ENCODE measurements at places on chromosomes 7 and 10.

- DNase-seq: no peak
Measured at GRCh38 chr10:59891936-59892335, 14.4 kb downstream of the CCDC6 start.

GRCh38 chr7:259751-260405 lies 30.1 kb upstream of the FOXL3 start:
- no peak for DNase-seq

DNA sequence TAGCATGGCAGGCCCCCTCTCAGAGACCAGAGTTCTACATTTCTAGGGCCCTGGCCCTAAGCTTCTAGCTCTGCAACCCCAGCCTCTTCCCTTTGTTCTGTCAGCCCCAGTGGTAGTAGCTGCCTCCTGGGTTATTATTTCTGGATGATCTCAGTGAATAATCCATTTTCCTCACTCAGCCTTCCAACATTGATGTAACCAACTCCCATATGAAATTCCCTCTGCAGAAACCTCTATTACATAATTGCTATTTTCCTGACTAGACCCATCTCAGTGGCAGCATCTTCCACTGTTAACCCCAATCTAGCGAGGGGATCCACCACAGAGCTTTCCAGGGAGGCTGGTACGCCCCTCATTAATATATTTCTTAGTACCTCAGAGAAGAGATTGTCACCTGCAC lies 49.8 kb downstream of the FHIP2A start:
- DNase-seq: no peak

GRCh38 chr7:1302936-1303335 lies 70.3 kb downstream of the UNCX start:
- DNase-seq: no peak

GRCh38 chr7:191981-192649 lies at the start of gene FAM20C:
FAM20C (plus strand) TSS chr7:192571; CDS start chr7:193200, 629 bp downstream.
- DNase-seq: no peak

DNA sequence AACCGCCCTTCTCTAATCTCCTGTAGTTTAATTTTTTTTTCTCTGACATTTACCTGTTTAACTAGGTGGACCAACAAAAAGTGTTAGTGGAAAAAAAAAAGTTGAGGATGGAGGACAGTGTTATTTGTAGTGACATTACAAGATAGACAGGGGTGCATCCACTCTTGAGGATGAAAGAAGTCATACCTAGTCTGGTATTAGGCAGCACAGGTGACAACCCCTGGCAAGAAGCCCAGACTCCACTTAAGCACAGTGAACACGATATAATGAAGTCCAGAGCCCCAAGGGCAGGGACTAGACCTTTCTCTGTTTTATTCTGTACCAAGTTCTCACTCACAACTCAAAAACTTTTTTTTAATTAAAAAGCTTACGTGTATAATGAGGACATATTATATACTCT lies 268.4 kb downstream of the GPR37 start:
- DNase-seq: no peak

- no peak for DNase-seq
Measured at GRCh38 chr10:96276831-96277230, 5.5 kb upstream of the BLNK start.

- DNase-seq: no peak
Measured at GRCh38 chr10:102001435-102002068, 54.4 kb downstream of the ARMH3 start.

DNA sequence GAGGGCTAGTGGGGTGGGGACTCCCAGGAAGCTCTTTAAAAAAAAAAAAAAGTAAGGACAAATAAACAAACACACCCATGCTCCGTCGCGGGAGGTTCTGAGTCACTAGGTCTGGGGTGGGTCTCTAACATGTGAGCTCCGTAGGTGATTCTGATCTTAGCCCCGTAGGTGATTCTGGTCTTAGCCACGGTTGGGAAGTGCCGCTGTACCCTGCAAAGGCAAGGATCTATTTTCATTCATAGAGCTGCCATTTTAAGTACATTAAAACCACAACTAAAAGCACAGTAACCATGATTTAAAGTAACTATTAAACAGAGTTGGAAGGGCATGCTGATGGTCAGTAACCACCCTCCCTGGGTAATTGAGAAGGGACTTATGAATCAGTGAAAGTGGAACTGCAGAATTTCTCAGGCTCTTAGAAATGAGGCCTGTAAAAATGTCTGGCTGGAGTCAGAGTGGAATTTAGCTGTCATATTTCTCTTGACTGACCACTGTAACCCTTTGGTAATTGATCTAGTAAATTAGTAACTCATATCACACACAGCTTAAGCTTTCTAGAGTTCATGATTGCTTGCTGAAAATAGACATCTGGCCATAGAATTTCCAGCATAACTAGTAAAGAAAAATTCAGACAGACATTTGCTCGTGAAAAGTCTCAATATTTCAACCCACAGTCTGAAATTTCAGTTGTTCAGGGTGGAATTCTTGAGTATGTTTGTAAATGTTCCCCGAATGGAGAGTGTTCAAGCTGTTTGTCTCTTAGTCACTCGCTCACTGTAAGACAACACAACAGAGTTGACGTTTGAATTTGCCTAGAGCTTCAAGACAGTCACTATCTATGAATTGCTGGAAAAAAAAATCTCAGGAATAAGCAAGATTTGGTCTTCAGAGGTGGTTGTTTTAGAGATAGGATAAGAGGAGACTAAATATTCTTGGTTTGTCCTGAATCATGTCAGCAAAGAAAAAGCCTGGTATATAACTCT lies 34.2 kb upstream of the TCF7L2 start:
- DNase-seq: no peak

GRCh38 chr10:104957178-104957841 lies 316.2 kb downstream of the SORCS3 start:
- DNase-seq: no peak

DNA sequence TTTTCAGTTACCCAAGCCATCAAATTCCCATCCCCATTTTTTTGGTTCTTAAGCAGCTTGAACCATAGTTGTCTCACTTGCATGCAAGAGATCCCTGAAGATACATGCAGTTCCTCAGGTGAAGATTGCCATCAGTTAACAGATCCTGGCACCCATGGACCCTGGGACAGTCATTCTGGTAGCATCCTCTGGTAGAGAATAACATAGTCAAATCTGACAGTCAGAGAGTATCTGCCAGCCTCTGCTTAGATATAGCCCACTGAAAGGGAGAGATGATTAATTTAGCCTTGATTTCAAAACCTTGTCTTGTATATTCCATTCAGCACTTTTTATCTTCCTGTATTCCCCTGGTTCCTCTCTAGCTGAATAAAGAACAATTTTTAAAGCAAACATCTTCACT lies 280.4 kb downstream of the KCNMA1 start:
- DNase-seq: no peak

GRCh38 chr10:128054163-128054970 lies 71.9 kb downstream of the MKI67 start:
- no peak for DNase-seq

DNA sequence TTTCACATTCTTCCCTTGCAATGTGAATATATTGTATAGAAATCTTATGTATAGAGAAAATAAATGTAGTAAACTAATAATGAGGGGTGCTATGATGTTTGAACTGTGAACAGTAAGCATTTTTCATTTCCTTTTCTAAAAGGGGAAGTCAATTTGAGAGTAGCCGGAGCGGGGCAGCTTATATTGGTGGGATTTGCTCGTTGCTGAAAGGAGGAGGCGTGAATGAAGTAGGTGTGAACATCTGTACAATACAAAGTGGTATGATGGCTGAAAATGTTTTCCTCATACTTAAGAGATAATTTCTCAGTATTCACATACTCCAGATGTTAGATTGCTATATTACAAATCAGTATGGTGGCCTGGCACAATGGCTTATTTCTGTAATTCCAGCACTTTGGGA lies 87.1 kb downstream of the SRI start:
- DNase-seq: no peak

DNA sequence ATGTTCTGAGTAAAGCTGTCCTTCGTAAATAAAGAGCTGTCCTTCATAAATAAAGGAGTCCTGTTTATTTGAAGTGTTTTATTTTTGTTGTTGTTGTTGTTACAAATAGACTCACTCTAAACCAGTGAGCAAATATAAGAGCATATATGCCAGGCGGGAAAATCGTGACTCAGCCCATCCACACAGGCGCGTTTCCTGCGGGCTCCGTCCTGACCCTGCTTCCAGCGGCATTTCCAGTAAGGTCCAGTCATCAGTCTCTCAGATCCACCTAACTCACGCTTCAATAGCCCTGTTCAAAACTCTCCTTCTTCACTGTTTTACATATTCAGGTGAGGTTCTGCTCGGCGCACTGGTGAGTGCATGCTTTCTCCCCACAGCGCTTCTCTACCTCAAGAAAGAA lies 277.2 kb upstream of the ADARB2 start:
- DNase-seq: no peak

DNA sequence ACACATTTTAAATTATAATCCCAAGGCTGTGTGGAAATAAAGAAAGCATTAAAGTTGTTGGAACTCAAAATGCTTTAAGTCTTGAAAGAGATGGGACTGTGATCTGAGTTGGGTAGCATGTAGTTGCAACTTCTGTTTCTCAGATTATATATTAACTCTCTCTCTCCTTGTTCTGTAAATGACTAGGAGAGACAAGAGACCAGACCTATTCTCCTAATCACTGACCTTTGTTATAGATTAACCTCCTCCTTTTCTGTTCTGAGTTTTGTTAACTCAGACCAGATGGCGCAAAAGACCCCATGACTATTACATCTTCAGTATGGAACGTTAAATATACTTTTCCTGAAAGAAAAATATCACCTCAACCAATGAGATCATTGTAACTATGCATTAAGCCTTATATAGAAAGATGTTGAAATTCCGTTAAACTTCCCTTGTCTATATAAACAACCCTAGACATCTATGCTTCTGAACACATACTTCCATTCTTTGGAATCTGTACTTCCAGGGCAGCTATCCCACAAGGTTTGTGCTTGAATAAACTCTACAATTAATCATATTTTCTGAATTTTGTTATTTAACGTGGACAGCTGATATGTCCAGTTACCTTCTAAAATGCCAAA lies 143.5 kb upstream of the TRIM24 start:
- DNase-seq: no peak

DNA sequence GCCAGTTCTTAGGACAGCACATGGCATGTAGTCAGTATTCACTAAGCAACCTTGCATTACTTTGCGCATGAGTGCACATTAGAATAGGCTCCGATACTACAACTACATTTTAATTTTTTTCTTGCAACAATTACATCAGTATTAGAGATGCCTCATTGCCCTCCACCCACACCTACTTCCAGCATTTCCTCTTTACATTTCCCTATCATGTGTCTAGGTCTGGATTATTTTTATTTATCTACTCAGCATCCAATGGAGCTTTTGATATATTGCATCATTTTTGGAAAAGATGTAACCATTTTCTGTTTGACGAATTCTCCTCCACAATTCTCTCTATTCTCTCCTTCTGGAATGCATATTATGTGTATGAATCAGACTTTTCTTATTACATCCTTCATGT lies 258.2 kb upstream of the GLI3 start:
- DNase-seq: no peak

DNA sequence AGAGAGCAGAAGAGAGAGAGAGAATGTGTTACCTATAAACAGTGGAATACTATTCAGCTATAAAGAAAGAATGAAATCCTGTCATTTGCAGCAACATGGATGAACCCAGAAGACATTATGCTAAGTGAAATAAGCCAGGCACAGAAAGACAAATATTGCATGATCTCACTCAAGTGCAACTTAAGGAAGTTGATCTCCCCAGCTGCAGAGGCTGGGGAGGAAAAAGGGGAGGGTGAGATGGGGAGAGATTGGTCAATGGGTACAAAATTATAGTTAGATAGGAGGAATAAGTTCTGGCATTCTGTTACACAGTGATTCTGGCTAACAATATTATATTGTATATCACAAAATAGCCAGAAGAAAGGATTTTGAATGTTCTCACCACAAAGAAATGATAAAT lies 11.2 kb upstream of the JAZF1 start:
- no peak for DNase-seq

GRCh38 chr7:20199015-20199737 lies 18.0 kb downstream of the MACC1 start:
- DNase-seq: peak; percentile 91

- peak; percentile 19 for DNase-seq
Measured at GRCh38 chr10:48289501-48290238, 15.2 kb upstream of the FRMPD2 start.

DNA sequence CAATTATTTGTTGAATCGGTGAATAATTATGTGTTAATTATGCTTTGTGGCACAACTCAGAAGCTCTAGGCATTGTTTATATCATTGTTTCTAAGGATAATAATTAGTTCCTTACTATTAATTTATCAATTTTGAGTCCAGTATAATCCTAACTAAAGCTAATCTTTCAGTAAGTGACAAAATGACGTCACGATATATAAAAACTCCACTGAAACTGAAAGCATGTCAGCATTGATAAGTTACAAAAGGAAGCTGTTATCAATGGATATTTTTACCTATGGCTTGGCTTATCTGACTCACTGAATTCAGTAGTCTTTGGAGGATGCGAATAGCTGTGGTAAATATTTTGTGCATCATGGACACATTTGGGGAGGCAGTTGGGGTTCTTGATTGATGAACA lies 793.1 kb downstream of the NXPH1 start:
- no peak for DNase-seq

DNA sequence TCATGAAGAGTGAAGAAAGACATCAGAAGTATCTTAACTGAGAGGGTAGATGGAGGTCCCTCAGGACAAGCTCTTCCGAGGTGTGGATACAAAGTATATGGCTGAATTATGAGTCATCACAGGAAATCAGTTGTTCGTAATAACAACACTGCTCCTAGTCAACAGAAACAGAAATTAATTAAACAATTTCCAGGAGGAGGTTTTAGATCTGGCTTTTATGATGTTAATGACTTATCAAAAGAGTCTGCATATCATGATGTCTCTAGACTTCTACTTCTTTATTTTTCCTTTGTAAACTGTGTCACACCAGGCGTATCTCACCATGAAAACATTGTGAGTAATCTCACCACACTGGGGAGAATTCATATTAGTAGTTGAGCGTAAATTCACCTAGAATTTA lies 31.2 kb downstream of the OSBPL3 start:
- DNase-seq: no peak

DNA sequence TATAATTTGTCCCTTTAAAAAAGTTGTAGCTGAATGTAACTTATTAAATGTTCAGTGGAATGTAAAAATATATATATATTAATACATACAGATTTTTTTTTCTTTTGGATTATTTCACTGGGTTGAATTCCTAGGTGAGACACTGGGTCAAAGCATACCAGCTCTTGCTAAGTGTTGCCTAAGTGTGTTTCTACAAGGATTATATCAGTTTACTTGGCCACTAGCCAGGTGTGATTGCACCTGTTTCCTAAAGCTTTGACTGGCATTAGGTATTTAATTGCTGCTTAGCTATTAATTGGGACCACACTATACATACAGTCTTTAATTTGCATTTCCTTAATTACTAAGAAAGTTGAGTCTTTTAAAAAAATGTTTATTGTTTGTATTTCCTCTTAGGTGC lies 5.5 kb upstream of the ELOVL3 start:
- DNase-seq: no peak

Measured in COLO829 (cell line).